NCI-H774 (cell line): ENCODE measurements at places on chromosomes 3 and 15.

DNA sequence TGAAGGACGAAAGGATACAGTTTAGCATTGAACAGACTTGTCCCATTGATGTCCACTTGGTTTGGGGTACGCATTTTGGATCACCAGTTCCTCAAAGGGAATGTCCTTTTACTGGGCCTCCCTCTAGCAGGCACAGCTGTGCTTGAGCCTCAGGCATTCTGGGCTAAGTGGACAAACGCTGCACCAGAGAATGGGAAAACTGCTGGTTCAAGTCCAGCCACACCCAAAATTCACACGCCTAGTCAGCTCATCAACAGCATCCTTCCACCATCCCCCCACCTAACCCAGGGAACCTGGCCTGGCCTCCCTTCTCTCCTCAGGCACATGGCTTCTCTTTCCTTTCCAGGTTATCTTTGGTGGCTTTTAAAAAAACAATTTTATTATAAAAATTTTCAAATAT, 59.1 kb upstream of the ALDH1A3 start:
- DNase-seq: no peak

- no peak for DNase-seq
Measured at GRCh38 chr3:16740515-16740914, 135.3 kb upstream of the DAZL start.

- DNase-seq: no peak
Measured at GRCh38 chr3:39106281-39106811, 1.1 kb downstream of the GORASP1 start.

DNA sequence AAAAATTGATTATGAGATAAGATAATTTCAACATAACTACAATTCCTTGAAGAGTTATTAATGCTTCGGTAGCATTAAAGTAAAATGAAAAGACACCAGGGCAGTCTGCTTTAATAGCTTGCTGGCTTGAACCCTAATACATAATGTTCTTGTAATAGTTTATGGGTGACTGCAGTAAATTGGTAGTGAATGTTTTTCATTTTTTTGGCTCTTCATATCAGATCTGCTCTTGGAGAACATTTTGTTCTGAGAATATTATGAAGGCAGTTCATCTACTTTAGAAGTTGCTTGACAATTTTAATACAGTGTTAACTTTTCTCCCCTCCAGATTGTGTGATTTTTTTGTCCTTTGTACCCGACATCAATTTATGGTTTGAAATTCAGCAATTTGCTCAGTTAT, 128.4 kb downstream of the ZBTB20 start:
- DNase-seq: no peak

- DNase-seq: no peak
Measured at GRCh38 chr3:71695000-71695482, 30.2 kb downstream of the EIF4E3 start.

GRCh38 chr15:77180270-77180669, 109.4 kb upstream of the TSPAN3 start:
- DNase-seq: no peak

- DNase-seq: no peak
Measured at GRCh38 chr3:9167222-9167621, 82.2 kb downstream of the SRGAP3 start.

DNA sequence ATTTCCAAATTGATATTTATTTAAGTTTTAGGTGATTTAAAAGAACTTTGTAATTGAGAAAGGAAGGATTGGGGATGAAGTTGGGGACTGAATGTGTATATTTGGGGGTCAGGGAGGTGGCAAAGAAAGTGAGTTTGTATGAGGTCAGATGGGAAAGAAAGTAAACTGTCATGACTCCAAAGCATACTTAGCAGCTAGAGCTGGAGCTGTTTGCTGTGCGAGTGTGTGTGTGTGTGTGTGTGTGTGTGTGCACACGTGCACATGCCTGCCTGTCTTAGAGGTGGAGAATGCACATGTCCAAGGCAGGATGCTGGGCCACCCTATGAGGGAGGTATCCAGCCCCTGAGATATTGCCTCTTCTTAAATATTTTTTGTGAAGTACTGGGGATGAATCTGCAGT, 21.0 kb downstream of the BOC start:
- DNase-seq: no peak

- no peak for DNase-seq
Measured at GRCh38 chr3:64563751-64564150, 124.0 kb downstream of the ADAMTS9 start.

DNA sequence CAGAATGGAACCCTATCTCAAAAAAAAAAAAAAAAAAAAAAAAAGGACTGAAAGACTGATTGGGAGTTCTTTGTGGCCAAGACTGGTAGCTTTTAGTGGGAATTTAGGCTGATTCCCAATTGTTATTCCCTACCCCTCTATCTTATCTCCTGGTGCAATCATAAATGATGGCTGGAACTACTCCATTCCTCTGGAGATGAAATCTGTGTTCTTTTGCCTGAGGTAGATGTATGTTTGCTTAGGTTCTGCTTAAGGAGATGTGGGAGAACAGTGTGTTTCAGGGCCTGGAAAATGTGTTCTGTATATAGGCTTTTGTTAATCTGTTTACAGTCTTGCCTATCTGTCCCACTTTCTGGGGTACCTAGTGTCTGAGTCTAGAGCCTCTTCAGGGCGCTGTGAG, 19.5 kb downstream of the UBE2Q2 start:
- no peak for DNase-seq

DNA sequence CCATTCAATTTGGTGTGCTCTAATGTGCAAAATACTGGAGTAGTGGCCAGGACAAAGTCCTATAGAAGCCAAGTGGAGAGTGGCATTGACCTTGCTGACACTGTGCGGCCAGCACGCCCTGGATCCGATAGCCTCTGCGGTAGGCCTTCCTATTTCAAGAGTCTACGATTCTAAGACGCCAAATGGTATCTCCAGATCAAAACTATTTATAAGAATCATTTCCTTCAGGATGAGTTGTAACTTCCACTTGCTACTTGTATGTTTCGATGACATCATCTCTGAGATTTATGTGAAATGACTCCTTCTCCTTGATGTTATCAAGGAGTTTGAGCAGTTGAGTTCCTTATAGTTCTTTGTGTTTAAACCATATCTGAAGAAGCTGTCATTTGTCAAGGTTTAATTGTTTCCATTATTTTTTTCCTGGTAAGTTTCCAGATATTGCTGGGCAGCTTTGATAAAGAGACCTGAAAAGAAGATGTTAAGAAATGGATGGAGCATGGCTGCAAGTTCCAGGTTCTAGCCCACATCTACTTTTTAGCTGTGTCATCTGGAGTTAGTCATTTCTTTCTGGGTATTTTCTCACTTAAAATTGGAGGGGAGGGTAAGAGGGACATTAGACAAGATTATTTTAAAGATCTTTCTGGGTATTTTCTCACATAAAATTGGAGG, 71.8 kb downstream of the TMEM44 start:
- DNase-seq: no peak

GRCh38 chr15:57415602-57416001, 39.3 kb downstream of the CGNL1 start:
- DNase-seq: no peak

GRCh38 chr3:162092751-162093150, 596.1 kb downstream of the OTOL1 start:
- no peak for DNase-seq

- no peak for DNase-seq
Measured at GRCh38 chr3:78734048-78734637, 1033.7 kb downstream of the ROBO1 start.

DNA sequence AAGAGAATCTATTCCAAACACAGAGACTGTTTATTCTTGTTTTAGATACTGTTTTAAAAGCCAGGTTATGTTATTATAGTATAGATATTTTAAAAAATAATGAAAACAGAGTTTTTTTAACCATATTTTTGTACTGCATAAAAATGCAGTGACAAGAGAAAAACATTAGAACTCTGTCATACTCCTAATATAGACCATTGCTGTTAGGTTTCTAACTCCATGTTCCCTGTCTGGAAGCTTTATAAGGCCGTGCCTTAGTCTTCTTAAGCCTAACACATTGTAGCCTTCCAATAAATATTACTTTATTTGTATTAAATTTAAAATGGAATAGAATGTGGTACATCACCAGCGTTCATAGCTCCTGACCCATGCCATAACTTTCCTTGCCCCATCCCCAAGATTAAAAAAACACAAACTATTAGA, 53.2 kb downstream of the MBNL1 start:
- no peak for DNase-seq

DNA sequence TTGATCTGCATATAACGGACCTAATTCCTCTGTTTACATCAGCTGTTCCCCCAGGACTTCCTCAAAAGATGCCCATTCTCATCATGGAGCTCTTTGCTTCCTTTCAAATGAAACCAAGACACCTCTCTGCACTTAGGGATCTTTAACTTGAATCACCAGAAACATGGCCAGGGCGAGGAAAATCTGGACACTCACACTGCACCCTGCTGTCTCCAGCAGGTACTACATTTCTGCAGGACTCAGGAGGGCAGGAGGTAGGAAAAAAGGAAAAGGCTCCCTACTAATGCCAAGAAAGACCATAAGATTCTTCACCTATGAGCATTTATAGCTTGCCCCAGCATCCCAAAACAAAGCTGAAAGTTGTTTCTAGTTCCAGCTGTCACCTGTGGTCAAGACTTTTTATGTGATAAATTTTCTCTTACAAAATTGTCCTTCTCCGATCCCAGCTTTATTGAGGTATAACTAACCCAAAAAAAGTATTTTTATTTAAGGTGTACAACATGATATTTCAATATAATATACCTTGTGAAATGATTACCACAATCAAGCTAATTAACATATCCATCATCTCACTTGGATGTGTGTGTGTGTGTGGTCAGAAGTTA, 87.3 kb upstream of the C15orf61 start:
- no peak for DNase-seq

DNA sequence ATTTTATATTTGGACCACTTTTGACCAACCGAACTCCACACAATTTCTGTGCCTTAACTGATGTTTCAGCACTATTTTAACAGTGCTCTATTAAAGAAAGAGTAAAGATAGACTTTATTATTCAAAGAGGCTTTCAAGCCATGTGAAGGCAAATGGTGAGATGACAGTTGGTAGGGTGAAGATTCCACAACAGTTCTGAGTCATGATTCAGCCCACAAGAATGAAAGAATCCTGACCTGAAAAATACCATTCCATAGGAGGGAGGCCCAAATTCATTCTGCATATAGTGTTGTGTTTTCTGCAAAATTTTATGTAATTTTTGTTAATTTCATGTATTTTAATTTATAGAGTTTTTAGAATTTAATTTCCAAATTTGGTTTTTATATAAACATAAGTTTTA, 135.6 kb upstream of the STAC start:
- no peak for DNase-seq

DNA sequence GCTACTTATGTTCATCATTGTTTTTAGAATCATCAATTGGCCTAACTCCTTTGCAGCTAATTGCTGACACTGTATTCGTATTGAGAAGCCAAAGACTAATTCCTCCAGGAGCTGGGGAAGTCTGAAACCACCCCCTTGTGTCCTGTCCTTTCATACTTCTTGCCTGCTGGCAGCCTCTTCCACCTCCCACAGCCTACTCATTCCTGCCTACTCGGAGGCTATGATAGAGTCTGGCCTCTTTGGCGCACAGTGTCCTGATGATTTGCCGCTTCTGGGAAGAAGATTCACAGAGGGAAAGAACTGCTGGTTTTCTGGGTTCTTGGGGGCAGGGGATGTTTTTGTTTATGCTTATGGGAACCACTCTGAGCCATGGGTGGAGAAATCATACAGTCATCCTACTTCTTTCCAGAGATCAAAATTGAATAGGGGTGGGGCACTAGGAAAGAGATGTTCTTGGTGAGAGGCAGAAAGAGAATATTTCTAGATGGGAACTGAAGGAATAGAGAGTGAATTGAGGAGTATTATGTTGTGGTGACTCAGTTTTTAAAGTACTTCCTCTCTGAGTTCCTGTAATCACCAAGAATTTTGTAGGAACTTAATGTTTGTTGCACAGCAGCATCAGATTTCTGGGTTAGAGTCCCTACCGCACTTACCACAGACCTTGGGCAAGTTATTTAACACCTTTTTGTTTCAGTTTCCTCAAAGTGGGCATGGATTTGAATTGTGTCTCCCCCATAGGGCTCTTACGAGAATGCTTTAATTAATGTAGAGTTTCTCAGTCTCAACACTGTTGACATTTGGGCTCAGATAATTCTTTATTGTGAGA, 22.1 kb upstream of the SCAANT1 start:
- DNase-seq: no peak

- DNase-seq: no peak
Measured at GRCh38 chr3:135228201-135228600, 433.1 kb downstream of the EPHB1 start.

GRCh38 chr15:39710681-39711080, 72.0 kb downstream of the FSIP1 start:
- DNase-seq: no peak

- no peak for DNase-seq
Measured at GRCh38 chr3:21785765-21786437, 34.9 kb upstream of the ZNF385D start.

DNA sequence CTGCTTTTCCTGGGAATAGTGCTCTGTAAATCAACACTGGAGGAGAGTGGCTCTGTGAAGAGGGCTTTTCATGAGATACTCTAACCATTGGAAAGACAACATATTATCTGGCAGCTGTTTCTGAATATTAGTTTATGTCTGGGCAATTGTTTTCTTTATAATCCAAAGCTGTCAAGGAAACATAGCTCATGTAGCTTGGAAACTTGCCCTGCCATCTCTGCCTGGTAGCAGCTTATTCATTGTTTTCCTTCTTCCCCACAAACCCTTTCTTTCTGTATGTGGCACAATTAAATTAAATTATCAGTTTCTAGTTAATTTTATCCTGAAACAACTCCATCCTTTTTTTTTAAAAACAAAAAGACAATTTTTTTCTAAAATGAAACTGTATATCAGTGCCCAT, 160.0 kb downstream of the EDEM1 start:
- peak; percentile 38 for DNase-seq

GRCh38 chr3:74420538-74421124, 193.8 kb downstream of the CNTN3 start:
- DNase-seq: no peak

DNA sequence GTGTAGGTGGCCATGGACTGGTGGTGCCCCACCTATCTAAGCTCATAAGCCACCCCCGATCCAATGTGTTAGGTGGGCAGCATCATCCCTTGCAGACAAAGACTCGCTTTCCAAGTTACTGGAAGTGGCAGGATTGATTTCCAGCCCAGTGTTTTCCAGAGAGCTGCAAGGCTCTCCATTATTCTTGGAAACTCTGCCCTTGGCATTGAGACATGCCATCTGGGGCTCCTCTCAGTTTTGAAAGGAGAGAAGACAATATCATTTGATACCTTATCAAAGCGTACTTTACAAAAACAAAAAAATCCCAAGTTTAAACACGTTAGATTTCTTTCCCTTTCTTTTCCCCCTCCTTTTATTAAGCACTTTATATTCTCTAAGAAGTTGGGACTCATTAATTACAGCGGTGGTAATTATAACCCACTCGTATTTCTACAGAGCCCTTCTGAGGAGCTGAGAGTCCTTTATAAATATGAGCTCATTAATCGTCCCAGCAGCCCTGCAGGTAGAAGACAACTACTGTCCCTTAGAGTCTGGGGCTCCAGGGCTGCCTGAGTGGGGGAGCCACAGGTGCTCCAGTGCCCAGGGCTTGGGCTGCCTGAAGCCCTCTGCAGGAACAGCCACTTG, 226.1 kb downstream of the TLE3 start:
- DNase-seq: no peak
